ENCODE measurements at places on chromosomes 6 and 20. TPM values are rescaled to one million over a fixed set of nuclear protein-coding genes. Genes with fewer than 3 reads are reported as not detected.

- DNase-seq, result no peak
Measured at GRCh38 chr20:36441416-36441815, 99.9 kb upstream of the MYL9 start.

- no peak for DNase-seq
Measured at GRCh38 chr20:43006651-43007375, 182.9 kb downstream of the PTPRT start.

- DNase-seq, result no peak
Measured at GRCh38 chr6:79280756-79281155, 46.3 kb upstream of the HMGN3 start.

DNA sequence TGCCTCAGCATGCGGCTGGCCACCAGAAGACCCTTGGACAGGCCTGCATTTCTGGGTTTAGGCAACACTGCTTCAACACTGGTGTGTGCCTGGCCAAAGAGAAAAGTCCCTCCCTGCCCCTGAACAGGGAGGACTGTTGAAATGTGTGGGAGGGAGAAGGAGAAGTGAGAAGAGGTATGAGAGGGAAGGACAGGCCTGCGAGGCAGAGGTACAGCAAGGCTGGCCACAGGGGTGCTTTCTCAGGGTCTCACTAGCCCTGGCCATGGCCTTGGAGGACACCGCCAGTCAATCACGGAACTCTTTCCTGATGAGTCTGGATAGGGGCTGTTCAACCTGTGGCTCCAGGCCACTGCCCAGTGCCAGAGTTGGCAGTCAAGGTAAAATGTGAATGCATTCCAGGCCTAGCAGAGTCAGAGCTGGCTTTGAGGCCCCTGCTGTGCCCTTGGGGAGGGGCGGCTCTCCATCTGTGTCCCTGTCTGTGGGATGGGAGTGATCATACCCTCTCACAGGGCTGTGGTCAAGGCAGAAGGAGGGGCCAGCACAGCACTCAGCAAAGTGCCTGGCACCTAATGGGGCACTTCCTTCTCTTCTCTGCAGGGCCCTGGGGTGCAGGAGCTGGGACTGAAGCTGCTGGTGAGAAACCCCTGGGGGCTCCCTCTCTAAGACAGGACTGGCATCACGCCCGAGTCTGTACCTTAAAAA, 43.2 kb upstream of the CDH22 start:
- no peak for DNase-seq

GRCh38 chr6:124765280-124765679, 197.0 kb upstream of the RNF217 start:
- DNase-seq, result no peak

DNA sequence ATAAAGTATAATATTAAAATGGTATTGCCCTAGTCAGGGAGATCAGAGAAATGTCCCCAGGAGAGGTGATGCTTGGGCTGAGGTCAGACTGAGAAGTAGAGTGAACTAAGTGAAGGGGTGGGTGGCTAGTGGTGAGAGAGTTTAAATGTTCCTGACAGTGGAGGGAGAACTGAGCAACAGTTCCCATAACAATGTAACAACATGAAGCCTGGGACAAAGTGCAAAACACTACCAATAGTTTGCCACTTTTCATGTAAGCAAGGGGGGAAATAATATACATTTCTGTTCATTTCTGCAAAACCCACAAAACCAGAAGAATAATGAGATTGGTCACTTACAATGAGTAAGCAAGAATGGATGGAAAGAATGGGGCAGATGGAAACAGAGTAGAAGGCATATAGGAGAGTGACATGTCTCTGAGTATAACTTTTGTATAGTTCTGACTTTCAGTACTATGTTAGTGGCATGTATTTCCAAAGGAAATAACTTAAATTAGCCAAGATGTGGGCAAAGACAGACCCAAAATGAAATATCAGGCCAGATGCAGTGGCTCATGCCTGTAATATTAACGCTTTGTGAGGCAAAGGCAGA, 13.3 kb upstream of the FAXC start:
- no peak for DNase-seq

- DNase-seq, result no peak
Measured at GRCh38 chr6:100999034-100999597, 118.0 kb upstream of the ASCC3 start.

DNA sequence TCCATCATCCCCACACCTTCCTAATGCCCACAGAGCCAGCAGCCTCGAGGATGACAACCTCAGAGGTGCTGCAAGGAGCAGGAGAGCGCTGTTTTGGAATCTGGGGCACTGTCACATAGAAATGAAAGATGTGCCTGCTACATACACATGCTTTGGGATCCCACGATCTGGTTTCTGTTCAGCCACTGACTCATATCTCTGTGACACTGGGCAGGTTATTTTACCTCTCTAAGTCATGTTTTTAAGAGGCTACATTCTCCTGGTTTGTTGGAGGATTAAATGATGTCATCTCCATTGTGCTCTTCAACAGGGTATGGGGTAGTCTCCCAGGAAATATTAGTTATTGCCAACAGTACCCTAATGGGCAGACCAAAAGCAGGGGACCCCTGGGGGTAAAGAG, 32.6 kb upstream of the TAB2 start:
- no peak for DNase-seq

- no peak for DNase-seq
Measured at GRCh38 chr20:34703061-34703423, 1.1 kb upstream of the TP53INP2 start.

DNA sequence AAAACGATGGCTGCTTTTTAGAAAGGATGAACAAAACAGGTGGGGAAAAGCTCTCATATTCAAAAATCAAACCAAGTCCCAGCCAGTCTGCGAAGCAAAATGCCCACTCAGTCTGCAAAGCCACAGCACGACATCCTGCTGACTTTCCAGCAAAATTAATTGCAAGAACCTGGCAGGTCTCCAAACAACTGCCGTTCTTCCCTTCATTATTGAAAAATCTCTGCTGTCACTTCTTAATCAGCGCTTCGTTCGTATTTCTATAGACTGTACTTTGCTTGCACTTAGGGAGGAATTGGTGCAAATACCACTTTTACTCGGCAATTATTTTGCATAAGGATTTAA, 222.4 kb downstream of the CBLN4 start:
- DNase-seq, result no peak

GRCh38 chr6:15349379-15349778, 103.5 kb downstream of the JARID2 start:
- DNase-seq, result no peak

GRCh38 chr6:125136378-125136777, 17.2 kb upstream of the TPD52L1 start:
- no peak for DNase-seq

GRCh38 chr6:3427687-3428085, 29.2 kb downstream of the SLC22A23 start:
- DNase-seq, result no peak

The C6orf58 gene
- not detected for total RNA-seq

The EYS gene
- 0.24 TPM for total RNA-seq

Data from cardiac septum (tissue), 1 donor.